ENCODE measurements at places on chromosomes 13 and 19.

DNA sequence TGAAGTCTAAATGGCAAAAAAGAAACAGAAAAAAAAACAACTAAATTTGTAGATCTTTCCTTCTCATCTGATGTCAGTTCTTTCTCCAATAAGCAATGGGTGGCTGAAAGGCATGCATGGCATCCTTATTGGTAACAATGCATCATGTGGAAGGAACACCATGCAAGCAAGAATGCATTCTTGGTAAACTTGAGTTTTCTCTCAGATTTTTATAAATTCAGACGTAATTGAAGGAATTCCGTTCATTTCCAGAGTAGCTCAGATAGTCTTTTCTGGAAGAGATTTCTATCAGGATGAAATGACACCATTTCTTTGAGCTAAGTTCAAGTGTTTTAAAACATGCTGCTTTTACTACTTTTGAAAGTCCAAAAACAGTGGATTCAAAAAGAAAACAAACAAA, 373.0 kb downstream of the COG6 start:
- no peak for DNase-seq

GRCh38 chr19:313169-313987, 22.2 kb upstream of the PLPP2 start:
- no peak for DNase-seq

- no peak for DNase-seq
These were observed 1.5 kb downstream of the PPP2R1A start for GRCh38 chr19:52191389-52191788.

GRCh38 chr13:71591374-71591773, 275.6 kb downstream of the DACH1 start:
- no peak for DNase-seq

GRCh38 chr19:7505288-7505681, 10.6 kb upstream of the ZNF358 start:
- DNase-seq = no peak

GRCh38 chr13:47826471-47826870, 174.6 kb downstream of the SUCLA2 start:
- no peak for DNase-seq

DNA sequence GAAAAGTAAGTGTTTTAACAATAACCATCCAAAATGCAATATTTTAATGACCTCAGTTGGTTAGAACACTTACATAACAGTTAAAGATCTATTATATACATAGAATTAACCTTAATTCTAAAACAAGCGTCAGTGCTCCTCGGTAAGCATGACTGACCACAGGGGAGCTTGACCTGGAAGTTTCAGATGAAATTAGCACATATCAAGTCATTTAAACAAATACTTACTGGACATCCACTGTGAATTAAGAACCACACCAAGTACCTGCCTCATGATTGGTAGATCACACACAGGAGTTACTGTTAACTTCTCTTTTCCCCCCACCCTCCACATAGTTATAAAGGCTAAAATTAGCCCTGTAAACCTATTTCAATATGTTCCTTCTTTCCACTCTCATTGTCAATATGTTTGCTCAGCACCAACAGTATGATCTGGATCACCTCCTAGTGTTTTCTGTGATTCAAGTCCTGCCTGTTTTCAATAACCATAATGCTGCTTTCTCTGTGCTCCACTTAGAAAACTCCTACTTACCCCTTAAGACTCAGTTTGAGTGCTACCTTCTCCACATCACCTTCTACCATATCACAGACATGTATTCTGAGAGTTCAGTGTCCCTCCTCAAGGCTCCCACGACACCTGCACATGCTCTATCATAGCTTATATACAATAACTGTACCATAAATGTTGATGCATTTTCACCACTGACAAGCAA, 209.0 kb downstream of the VWA8 start:
- no peak for DNase-seq

GRCh38 chr13:108369412-108369811, 99.9 kb downstream of the TNFSF13B start:
- no peak for DNase-seq

- DNase-seq = no peak
These were observed 11.7 kb downstream of the MKNK2 start for GRCh38 chr19:2039089-2039958.

DNA sequence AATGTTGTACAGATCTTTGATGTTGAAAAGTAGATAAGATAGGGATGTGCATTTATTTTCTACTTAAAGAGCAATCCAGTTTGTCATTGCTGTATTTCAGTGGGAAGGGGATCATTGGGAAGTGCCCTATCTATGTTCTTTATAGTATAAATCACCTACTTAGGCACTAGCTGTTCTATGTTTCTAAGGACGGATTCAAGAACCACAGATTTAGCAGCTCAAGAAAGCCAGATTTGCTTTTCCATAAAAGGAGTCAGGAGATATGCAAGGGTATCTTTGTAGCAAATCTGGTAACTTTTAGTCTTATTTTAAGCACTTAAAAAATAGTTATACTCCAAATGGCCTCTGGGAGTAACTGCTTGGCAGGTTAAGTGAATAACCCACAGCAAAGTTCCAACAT, 23.7 kb downstream of the DCLK1 start:
- DNase-seq = no peak

DNA sequence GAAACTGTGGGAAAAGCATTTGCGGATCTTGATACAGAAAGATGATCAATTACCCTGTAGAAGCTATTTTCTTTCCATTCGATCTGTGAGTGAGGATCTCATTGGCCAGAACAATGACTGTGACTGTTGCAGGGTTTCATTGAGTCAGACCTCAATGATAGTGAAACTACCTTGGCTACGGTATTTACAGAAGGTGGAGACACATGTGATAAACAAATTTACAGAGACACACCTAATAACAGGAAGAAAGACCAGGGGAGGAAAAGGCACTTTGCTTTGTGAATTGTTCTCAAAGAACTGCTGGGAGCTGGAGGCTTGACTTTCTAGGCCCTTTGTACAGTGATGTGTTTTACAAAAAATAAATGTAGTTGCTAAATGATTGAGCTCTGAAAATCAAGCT, 19.9 kb upstream of the ARGLU1 start:
- no peak for DNase-seq

- no peak for DNase-seq
These were observed 3.4 kb downstream of the CADM4 start for GRCh38 chr19:43636121-43636683.

DNA sequence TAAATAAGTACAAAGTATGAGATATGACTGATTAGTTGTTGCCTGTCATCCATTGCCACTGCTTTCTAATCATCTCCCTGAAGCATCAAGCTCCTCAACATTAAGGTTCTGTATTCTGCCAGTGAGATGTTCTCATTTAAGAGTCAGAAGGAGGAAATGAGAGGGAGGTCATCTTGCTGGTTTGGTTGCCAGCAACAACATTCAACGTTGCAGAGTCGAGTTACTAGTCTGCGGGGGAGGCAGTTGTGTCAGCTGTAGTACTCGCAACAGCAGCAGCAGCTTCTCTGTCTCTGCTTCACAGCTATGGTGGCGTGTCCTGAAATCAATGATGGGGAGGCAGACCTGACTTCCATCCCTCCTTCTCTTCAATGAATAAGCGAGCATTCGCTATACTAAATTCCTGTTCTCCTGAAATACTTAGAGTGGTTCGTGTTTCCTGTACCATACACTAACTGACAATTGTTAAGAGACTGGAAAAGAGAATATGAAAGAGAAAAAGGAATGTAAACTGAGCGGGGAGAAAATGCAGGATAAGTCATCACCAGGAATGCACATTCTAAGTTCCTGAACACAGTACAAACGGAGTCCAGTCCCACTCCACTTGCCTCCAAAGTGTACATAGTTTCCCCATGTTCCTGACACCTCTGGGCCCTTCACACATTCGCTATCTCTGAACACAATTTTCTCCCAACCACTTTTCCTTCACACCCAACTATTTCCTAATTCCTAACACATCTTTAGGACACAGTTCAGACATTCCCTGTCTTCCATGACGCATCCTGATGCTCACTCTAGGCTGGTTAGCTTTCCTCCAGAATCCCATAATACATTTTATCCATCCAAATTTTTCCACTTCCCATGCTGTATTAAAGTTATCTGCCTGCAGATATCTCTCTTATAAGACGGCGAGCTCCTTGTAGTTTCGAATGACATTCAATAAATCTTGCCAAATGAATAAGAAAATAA, 263.0 kb downstream of the KLF12 start:
- DNase-seq = no peak

DNA sequence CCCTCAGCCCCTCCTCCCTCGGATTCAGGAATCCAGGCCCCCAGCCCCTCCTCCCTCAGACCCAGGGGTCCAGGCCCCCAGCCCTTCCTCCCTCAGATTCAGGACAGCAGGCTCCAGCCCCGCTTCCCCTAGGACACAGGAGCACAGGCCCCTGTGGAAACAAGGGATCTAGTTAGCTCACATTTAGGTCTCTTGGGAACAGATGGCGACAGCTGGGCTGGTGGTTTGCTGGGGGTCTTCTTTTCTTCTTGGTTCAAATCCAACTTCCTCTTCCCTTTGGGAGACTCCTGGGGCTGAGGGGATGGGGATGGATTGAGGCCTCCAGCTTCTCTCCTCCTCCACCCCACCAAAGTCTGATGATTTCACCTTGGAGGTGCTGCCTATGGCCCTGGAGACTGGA, 19.6 kb downstream of the ZNF575 start:
- no peak for DNase-seq

DNA sequence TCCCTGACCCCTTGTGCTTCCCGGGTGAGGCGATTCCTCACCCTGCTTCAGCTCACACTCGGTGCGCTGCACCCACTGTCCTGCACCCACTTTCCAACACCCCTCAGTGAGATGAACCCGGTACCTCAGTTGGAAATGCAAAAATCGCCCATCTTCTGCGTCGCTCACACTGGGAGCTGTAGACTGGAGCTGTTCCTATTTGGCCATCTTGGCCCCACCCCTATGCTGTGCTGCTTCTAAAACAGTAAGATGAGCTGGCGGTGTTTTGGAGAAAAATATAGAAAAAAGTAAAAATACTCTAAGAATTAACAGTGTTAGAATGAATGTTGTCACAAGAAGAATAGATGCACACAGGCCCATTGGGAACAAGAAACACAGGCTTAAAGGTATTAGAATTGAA, 92.5 kb downstream of the ITGBL1 start:
- no peak for DNase-seq
